Effector memory CD4-positive, alpha-beta T cell (primary cell): ENCODE measurements at places on chromosomes 4 and X.

DNA sequence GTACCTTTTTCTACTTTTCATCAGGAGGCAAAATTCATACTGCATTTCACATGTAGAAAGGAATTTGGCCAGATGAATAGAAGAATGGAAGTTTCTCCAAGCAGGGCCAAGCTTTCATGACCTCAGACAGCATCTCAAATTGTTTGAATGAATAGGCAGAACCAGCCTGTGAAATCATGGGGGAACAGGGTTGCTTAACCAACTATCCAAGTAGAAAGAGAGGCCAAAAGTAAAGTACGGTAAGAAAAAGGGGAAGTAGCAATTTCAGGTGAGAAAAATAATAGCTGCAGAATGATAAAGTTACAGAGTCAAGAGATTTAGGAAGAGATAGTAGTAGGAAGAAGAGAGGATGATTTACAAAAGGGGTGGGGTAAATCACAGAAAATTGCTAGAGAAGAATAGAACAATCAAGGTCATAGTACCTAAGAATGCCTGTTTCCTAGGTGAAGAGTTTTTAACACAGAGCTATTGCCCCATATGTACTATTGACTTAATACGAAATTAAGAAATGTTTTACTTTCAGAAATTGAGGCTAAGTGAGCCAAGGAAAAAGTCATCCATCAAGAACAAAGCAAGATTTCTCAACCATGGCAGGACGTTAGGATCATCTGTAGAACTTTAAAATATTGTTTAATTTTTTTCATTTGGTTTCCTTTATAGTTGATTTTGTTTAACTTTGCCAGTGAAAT, 177.1 kb upstream of the TET2 start:
- DNase-seq, result no peak

GRCh38 chr4:90137555-90137954, 10.4 kb downstream of the CCSER1 start:
- DNase-seq, result no peak

- DNase-seq, result no peak
Measured at GRCh38 chr4:71769434-71769833, 14.4 kb downstream of the GC start.

- DNase-seq, result no peak
Measured at GRCh38 chr4:72300126-72300525, 268.3 kb downstream of the NPFFR2 start.

DNA sequence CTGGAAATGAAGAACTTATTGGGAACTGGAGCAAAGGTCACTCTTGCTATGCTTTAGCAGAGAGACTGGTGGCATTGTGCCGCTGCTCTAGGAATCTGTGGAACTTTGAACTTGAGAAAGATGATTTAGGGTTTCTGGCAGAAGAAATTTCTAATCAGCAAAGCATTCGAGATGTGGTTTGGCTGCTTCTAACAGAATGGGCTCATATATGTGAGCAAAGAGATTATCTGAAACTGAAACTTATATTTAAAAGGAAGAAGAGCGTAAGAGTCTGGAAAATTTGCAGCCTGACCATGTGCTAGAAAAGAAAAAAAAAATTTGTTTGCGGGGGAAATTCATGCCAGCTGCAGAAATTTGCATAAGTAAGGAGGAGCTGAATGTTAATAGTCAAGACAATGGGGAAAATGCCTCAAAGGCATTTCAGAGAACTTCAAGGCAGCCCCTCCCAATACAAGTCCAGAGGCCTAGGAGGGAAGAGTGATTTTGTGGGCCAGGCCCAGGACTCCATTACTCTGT, 35.9 kb upstream of the PAPSS1 start:
- no peak for DNase-seq

GRCh38 chrX:24494647-24495075, 29.6 kb downstream of the PDK3 start:
- no peak for DNase-seq

- DNase-seq, result no peak
Measured at GRCh38 chrX:132207996-132208395, 11.3 kb downstream of the RAP2C start.

DNA sequence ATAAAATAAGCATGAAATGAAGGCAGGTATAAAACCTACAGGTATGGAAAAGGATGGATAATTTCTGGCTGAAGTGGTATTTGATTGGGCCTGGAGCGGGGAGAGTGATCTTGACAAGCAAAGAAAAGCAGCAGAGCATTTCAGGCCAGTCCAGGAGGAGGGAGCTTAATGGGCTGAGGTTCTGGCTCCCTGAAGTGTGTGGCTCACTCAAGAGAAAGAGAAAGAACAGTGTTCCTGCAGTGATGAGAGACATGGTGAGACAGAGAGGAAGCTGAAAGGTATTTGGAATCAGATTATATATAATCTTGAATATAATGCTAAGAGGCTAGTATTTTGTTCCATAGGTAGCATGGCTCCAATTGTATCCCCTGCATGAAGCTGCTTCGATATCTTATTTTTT, 153.5 kb downstream of the MGST2 start:
- DNase-seq, result no peak

GRCh38 chr4:13543032-13543838, 1.1 kb downstream of the NKX3-2 start:
- DNase-seq, result no peak

GRCh38 chr4:113179996-113180395, 130.5 kb downstream of the ANK2 start:
- DNase-seq, result no peak

DNA sequence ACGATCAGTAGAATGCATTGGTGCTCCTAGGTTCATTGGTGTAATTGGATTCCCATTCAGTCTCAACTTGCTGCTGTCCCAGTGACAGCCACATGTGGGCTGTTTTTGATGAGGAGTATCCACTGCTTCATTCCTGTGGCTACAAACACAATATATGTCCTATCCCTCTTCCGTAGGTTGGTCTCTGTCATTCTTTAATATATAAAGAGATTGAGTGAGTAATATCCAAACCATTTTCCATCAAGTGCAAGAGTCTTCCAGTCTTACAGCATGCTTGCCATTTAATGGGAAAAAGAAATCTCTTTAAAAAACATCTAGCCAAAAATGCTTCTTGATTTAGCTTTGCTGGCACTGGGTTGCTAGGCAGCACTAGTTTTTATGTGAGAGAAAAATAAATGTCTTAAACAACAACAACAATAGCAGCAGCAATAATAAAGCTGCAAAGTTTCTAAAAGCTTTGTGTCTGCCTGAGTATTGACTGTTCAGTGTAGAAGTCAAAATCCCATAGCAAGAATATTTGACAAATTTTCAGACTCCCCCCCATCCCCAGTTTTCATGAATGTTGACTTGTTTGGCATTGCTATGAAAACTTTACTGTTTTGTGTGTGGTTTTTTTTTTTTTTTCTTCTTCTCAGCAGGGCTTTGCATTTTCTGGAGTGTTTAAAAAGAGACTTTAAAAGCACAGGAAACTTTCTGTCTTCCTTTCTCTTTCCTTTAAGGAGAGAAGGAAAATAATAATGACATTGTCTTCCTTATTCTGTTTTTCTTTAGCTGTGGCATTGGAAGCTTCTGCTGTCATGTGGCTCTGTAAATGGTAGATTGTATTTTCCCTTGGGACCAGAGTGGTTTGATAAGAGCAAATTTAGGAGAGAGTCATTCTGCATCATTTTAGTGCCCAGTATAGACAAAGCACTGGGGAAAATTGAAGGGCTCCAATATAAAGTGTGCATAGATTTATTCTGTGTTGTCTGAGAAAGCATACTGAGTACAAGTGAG, 244.3 kb downstream of the ARHGAP10 start:
- DNase-seq, result no peak

DNA sequence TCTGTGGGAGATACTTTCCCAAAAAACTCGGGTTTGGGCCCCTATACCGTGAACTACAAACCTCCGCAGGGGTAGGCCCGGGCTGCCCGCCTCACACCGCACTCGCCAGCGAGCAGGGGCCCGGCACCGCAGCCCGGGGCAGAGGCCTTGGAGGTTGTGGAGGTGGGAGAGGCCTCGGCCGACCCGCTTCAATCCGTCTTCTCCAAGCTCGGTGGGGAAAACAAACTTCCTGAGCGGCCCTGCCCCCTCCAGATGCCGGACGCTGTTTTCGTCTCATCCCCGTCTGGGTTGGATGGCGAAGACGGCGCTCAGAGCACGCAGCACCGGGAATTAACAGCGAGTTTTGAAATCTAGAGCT, 442 bp upstream of the MCUB start:
- no peak for DNase-seq

- DNase-seq, result no peak
Measured at GRCh38 chr4:8419222-8420041, 21.1 kb downstream of the ACOX3 start.

DNA sequence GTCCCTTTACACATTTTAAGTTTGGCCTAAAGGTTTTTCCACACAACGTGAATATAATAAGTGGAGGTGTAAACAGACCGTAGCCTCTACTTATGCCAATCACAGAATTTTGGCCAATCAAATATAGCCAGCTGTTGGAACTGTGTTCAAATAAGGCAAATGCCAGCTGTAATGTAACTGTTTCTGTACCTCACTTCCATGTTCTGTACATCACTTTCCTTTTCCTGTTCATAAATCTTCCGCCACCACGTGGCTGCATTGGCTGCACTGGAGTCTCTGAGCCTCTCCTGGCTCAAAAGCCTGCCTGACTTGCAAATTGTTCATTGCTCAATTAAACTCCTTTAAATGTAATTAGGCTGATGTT, 105.1 kb upstream of the SMIM31 start:
- DNase-seq, result no peak

DNA sequence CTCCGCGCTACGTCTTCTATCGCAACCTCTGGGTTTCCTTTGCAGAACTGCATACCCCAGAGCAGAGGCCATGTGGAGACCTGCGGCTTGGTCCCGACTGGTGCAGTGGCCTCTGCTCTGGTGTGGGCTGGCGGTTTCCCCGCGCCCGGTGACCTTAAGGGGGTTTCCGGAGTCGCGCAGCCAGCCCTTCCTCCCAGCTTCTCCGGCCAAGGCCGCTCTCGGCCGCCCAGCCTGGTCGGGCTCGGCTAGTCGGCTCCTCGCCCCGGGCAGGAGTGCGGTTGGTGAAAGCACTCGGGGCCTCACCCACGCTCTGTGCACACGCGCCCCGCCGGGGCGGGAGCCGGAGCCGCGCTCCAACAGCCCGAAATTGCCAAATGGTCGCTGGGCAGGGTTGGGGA, 84.9 kb downstream of the BCOR start:
- DNase-seq, result no peak

DNA sequence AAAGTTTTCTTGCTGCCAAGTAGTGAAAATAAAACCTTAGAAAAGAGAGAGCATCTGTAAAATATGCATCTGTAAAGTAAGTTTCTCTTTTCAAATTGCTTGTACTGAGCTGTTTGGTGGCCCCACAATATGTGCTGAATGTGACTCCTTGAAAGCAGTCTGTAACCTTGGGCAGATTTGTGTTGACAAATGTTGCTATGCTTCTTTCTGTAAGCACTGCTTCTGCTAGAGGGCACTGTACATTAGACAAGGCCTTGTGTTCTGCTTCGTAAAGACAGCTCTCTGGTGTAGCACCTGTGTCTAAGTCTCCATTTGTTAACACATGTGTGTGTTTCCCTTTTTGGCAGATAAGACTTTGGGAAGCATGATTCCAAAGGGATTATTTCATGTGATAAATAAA, 56.6 kb upstream of the NRK start:
- no peak for DNase-seq

GRCh38 chr4:57424232-57424897, 314.2 kb upstream of the IGFBP7 start:
- no peak for DNase-seq

GRCh38 chr4:37999000-37999716, 39.0 kb downstream of the PTTG2 start:
- no peak for DNase-seq
